ENCODE measurements at places on chromosomes 4 and X.
A peak's percentile ranks its signal among the peaks of the same experiment; 100 is the strongest.

DNA sequence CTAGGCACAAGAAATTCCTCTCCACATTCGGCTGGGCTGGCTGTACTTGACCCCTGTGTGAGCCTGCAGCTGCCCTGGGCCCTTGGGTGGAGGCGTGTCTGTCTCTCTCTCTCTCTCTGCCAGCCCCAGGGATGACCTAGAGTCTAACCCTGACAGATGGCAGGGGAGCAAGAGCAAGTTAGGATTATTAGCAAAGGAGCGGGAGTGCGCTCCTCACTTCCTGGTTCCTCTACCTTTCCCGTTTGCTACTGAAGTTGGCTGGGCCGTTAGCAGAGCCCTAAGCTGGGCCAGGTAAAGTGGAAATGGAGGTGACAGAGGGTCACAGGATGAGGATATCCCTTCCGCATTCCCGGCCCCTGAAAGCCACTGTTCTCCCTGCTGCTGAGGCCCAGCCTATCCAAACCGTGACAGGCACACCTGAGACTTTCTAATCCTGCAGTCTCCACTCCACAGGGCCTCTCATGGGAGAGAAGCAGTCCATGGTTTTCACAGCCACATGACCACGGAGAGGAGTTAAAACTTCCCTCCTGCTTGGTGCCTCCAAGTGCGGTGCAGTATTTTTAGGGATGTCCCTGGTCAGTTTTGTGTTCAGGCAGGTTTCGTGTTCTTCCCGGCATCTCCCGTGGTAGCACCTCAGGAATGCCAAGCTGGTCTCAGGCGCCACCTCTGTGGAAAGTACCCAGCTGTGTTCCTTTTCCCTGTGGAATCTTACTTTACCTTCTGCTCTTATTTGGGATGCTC lies 79.3 kb downstream of the CLDN22 start:
- DNase-seq, result no peak

DNA sequence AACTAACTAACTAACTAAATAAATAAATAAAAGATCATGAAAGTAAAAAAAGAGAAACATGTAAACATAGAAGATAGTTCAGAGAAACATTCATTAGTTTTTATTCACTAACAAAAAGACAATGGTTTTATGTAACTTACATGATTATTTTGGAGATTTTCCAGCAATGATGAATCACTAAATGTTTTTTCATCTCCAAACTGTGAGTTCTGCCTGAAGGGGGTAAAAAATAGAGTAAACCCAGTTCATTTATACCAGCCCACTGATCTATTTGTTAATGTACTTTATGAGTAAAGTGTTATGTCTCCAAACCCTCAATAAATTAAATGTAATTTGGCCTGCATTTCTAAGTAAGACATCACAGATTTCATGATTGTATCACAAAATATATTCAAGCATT lies 101.1 kb downstream of the ATP8A1 start:
- DNase-seq, result no peak

GRCh38 chrX:111170017-111170416 lies 74.0 kb downstream of the PAK3 start:
- DNase-seq, result no peak

DNA sequence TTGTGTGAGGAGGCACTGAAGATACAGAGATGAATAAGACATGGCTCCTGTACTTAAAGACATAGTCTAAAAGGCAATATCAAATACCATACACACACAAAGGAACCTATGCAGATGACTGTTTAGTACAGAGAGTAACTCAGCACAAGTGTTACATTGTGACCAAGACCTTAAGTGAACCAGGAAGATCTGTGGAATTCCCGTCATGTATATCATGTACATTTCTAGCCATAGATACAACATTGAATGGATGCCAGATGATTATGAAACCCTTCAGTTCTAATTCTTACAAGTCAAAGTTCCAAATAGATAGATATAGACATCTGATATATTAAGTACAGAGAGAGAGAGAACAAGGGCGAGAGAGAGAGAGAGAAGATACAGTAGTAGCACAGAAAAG lies 73.2 kb downstream of the PAK3 start:
- no peak for DNase-seq

GRCh38 chr4:53744446-53745160 lies 153.3 kb upstream of the LNX1 start:
- no peak for DNase-seq

- peak; percentile 52 for DNase-seq
Observed at GRCh38 chrX:70196961-70197720, 19.9 kb downstream of the DGAT2L6 start.

- no peak for DNase-seq
Observed at GRCh38 chrX:134481339-134481738, 21.4 kb downstream of the HPRT1 start.

DNA sequence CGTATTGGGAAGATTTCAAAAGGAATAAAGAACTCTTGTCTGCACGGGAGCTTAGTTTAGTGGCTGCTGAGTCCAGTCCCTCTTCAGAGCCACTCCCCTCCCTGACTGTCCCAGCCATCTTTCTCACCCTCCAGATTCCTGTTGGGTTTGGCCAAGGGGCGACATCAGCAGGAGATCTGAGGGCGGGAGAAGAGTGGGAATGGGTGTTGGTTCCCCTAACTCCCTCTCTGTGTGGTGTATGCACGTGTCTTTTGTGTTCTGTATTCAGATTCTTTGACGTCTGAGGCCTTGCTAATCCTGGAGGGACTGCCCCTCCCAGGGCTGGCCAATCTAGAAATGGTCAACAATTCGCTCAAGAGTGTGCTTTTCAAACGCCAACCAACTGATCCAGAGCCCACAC lies 37.4 kb downstream of the CYTL1 start:
- DNase-seq, result no peak

DNA sequence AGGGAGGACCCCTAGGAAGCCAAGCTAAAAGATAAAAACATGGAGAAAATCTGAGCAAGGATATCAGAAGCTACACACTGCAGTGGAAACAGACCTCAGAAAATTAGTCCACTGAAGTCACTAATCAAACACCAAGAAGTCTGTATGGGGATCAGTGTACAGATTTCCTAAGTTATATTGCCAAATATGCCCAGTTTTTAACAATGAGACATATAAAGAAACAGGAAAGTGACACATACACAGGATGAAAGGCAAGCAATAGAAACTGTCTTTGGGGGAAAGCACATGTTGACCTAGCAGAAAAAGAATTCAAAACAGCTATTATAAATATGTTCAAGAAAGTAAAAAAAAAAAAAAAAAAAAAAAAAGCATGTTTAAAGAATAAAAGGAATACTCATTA lies 153.7 kb downstream of the PPP4R3C start:
- DNase-seq, result no peak

All from stimulated activated CD4-positive, alpha-beta T cell treated with anti-CD3 and anti-CD28 coated beads, Interleukin-4, amount 100 ng/mL, for 1 hour (primary cell).